ENCODE measurements at places on chromosomes 7 and 10.

DNA sequence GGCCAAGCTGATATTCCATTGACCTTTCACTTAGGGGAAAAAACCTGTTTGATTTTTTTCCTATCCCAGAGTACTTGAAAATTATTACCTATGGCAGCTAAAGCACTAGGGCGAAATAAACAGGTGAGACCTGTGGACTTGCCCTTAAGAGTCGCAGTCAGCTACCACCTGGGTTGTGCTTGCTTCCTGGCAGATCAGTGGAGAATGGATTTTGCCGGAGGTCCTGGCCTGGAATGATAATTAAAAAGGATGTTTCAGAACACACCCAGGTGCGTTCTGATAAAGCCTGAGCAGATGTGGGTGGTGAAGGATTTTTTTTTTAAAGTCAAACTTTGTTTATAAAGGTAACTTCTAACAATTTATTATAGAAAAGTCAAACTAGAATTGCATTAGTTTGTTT is 59.1 kb downstream of the AUTS2 start:
- DNase-seq, result no peak

GRCh38 chr10:124693801-124694416 is 50.3 kb downstream of the FAM53B start:
- no peak for DNase-seq

GRCh38 chr7:9280088-9280487 is 846.7 kb downstream of the NXPH1 start:
- DNase-seq, result no peak

GRCh38 chr7:92432299-92432946 is 14.9 kb upstream of the GATAD1 start:
- DNase-seq, result no peak

GRCh38 chr10:78207776-78208175 is 174.1 kb downstream of the RPS24 start:
- no peak for DNase-seq

Measured in effector CD8-positive, alpha-beta T cell (primary cell).